WERI-Rb-1 (cell line): ENCODE measurements at places on chromosomes 5 and 9.

- no peak for DNase-seq
Observed at GRCh38 chr9:74006935-74007334, 490.2 kb upstream of the RORB start.

GRCh38 chr5:97929383-97929782, 746.3 kb upstream of the RIOK2 start:
- no peak for DNase-seq

GRCh38 chr5:31492869-31493268, 39.0 kb downstream of the DROSHA start:
- no peak for DNase-seq

- no peak for DNase-seq
Observed at GRCh38 chr5:95760273-95761191, 29.4 kb downstream of the RHOBTB3 start.

- DNase-seq: no peak
Observed at GRCh38 chr5:15573590-15573989, 73.6 kb downstream of the FBXL7 start.

DNA sequence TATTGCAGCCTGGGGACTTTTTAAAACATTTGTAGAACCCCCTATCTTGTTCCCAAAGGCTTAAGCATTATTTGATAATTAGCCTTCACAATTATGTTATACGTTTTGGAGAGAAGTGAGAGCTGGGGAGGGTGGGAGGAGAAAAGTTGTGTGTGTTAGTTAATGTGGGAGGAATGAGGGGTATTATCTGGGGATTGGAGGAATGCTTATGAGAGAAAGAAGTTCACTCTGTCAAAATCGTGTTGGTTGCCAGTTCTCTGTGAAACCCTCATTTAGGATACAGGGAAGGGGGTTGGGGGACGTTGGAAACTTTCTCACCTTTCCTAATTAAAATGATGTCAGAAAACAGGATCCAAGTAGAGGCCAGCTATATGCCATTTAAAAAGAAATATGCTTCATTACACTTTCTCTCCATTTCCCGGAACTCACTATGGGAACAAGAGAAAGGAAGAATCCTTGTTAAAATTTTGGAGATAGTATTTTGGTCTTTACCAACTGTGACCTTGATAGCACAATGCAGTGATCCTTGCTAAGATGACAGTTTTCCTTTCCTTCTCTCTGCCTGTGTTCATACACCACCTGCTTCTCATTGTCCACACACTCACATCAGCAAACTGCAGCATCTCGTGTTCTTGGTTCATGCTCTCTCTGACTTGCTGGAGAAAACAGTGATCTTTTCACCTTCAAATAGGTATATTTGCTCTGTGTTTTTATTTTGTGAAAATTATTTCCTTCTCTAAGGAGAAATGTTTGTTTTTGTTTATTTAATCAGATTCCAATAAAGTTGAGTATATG, 336.7 kb upstream of the CLINT1 start:
- no peak for DNase-seq

DNA sequence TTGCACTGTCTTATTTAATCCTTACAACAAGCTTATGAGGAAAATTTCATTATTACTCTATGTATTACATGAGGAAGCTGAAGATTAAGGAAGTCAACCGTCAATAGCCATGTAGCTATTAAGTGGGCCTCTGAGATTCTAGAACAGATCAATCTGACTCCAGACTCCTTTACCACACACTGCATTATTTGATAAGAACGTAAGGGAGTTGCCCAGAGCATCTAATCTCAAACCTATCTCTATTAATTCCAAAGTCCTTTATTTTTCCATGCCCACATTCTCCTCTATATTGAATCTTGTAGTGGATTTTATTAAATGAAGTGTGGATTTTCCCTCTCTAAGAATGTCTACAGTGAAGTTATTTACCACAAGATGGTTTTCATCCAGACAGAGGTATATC, 118.2 kb upstream of the MTAP start:
- DNase-seq: no peak

- DNase-seq: no peak
Observed at GRCh38 chr5:81995407-81995806, 23.6 kb downstream of the ATG10 start.

DNA sequence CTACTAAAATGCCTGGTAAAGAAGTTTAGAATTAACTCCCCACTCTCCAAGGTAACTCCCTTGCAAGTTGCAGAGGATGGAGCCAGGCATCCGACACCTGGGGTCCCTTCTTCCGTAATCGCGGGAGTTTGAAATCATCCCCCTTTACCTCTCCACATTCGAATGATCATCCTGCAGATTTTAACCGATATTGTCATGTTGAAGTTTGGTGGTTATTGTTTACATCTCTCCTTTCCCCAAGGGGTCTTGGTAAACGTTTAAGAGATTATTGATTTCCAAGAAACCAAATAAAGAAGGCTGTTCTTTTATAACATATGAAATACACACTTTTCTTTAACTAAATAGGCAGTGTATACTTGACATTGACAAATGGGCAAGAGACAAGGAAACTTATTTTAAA, 26.7 kb downstream of the NR2F1 start:
- DNase-seq: no peak

DNA sequence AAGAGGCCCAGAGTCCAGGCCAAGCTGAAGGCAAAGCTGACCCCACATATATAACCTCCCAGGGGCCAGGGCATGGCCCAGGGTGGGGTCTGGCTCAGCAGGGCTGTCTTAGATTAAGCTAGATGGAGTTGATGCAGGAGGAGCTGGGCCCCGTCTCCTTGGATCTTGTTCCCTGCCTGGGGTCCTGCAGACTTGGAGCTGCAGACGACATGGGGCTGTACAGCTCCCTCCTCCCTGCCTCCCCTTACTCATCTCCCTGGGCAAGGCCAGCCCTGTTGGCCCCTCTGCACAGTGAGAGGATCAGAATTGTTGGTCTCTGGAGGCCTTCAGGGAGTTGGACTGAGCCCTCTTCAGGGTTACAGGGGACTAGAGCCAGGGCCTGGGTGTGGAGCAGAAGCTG, 134.9 kb downstream of the RGS3 start:
- no peak for DNase-seq

DNA sequence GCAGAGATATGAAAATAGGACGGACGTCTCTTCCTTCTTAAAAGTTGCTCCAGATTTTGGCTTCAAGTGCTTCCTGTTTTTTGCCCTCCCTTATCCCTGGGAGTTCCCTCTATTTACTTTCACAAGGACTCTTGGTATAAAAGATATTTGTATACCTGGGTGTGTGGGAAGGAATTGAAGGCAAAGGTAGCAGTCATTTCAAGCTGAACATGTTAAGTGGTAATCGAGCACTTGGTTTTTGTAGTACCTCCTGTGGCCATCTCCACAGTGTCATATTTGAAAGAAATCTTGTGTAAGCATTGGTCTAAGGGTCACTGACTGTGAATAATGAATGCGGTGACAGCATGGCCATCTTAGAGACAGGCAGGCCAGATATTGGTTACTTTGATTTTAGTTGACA, 593.6 kb downstream of the MTRR start:
- DNase-seq: no peak

GRCh38 chr5:100965291-100965690, 62.2 kb upstream of the ST8SIA4 start:
- no peak for DNase-seq

- DNase-seq: no peak
Observed at GRCh38 chr9:120960001-120960400, 33.4 kb upstream of the TRAF1 start.

- no peak for DNase-seq
Observed at GRCh38 chr9:129052592-129052991, 16.2 kb downstream of the MIGA2 start.

DNA sequence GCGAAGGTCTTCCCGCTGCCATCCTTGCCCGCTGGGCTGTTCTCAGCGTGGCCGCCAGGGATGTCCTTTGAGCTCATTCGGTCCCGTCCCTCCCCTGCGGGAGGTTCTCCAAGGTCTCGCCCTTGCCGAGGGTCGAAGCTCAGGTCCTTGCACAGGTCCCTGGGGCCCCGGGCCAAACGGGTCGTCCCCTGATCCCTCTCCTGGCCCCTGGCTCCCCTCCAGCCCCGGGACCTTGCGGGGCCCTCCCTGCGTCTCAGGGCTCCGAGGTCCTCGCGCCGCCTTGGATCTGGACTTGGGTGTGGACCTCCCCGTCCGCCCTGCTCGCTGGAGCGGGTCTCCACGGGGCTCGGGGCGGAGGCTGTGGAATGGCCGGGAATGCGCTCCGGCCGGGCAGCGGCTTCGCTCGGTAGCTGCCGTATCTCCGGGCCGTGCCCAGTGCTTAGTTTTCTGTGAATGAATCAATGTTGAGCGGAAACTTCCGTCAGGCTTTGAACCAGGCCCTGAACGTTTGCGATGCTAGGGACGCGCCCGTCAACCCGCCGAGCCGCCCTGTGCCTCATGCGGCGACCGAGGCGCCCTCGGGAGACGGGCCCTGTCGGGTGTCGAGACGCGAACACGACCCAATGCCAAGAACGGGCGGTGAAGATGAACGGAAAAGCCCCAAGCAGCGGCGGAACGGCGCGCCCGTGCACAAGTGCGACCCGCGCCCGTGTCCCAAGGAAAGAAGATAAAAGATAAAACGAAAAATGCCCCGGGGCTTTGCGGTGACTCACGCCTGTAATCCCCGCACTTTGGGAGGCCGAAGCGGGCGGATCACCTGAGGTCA, 780 bp downstream of the RNU6ATAC start:
- DNase-seq: no peak

DNA sequence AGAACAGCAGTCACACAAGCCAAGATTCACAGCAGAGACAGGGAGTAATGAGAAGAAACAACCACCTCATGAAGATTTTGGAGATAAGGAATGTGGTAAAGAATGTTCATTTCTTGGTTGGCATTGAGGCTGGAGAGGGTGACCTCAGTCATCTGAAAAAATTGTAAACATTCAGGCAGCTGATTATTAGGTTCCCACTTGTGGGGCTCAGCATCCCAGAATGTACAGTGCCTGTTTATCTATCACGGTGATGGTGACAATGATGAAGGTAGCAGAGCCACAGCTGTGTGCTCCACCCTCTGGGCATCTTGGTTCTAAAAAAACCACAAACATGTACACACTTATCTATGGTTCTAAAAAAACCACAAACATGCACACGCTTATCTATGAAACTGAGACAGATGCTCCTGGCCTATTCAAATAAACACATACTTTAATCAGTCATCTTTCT, 143.9 kb upstream of the MOCS2 start:
- no peak for DNase-seq

GRCh38 chr9:26066237-26066636, 388.0 kb upstream of the TUSC1 start:
- no peak for DNase-seq

DNA sequence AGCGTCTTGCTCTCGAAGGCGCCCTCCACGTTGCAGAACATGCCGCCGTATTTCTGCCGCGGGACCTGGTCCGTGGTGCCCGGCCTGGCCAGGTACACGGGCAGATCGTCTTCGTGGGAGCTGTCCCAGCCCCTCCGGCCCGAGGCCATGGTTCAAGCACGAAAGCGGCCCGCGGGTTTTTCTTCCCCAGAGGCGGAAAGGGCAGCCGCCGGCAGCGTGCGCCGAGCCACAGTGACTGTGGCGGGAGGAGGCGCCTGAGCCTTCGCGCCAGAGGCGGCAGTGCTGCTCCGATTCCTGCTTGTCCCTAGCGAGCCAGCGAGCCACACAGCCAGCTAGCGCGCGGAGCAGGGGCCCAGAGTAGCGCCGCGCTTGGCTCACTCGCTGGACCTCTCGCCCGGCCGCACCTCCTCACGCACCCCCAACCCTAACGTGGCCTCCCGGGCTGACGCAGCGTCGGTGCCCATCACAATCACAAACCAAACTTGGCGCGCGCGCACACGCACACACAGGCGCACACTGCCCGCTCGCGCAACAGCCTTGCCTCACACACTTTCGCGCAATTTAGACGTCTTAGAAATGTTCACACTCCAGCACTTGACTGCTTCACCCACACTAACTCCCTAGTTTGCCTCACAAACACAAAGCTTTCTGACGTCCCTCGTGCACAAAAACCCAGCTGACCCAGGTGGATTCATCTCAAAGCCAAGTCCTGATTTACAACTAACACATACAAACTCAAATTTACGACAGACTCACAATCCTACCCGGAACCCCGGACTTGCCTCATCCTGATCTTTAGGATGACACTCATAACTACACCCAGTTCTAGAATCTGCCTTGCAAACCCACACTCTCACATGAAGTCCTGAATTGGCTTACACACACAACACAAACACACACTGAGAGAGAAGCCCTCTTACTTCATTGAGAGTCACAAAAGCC, at the start of gene DPYSL3:
Gene DPYSL3, minus strand, starts transcription at position 359 of the 942 bp plus-strand sequence. Its CDS starts 210 bp downstream, at position 149.
- peak; percentile 75 for DNase-seq

GRCh38 chr5:164181604-164182003, 676.2 kb downstream of the MAT2B start:
- no peak for DNase-seq

DNA sequence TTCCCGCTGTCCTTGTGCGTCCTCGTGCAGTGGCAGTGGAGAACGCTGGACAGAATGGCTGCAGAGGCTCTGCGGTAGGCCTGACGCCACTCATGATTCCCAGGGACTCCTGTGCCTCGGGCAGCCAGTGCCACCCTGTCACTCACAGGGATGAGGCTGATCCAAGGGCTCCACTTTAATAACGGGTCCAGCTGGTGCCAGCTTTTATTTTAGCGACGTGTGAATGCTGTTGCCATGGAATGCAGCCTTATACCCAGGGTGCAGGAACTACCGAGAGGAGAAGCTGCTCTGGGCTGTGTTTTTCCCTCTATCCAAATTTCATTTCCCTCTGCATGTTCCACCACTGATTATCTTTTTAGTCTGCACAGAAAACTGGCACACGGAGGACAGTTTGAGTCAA, 15.8 kb upstream of the NTNG2 start:
- DNase-seq: no peak

- DNase-seq: no peak
Observed at GRCh38 chr5:102886586-102886985, 131.5 kb downstream of the PAM start.

DNA sequence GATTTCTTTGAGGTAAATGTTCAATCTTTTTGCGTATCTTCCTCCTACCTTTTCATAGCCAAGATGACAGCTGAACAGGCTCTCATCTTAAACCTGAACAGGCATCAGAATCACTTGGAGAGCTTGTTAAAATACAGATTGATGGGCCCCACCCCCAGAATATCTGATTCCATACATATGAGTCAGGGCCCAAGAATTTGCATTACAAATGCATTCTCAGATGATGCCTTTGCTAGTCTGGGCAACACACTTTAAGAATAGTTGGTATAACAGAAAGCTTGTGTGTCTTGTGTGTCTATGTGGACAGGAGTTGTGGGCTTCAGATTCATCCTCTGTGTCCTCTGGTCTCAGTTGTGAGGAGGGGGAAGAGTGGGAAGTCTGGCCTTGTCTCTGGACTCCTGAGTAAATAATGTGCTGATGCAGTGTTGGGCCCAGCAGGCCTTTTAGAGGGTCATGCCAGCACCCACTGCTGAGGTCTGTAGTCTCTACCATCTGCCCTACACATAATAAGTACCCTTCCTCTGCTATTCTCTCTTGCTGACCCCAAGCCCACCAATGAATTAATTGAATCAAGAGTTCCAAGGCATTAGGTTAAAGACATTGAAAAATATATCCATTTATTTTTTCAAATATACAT, 43.1 kb downstream of the PTCD2 start:
- no peak for DNase-seq
